ENCODE measurements at places on chromosomes 3 and 15.

GRCh38 chr3:191385101-191385500 lies 54.8 kb upstream of the UTS2B start:
- no peak for DNase-seq

- no peak for DNase-seq
Observed at GRCh38 chr3:9246189-9246588, 3.3 kb downstream of the SRGAP3 start.

DNA sequence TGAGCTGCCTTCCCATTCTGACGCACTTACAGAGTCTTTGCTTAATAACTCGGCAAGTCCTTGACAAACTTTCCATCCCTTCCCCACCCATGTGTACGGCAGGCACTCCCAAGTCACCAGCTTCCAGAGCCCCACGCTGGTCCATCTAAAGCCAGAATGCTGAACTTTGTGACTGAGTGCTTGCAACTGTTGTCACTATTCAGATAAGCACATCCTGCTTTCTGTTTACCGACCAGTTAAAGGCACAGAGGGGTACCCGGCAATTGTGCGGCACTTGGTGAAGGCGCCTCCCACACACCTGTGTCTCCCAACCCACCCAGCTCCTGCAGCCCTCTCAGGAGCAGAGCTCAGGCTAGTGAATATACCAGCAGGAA lies 430.6 kb downstream of the FOXP1 start:
- no peak for DNase-seq

DNA sequence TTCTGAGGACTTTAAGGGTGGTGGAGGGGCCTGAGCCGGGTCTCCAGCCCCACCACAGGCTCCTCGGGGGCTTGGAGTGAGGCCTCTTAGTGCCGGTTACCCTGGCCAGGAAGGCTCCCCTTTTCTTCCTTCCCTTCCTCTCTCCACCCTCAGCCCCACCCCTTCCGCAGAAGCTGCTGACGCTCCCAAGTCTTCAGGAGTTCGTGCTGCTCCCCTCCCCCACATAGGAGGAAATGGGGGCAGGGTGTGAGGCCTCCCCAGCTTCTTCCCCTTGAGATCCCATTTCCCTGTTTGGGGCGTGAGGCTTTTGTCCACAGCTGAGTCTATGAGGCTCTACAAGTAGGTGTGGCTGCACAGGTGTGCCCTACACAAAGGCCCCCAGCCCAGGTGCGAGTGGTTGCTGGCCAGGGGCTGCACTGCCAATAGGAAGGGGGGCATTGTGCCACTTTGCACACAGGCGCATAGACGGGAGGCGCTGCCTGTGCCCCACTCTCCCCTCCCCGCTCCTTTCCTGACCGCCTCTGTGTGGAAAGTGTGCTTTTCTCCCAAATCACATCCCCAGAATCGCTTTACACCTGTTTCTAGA lies 915 bp upstream of the CALML4 start:
- DNase-seq, result no peak

DNA sequence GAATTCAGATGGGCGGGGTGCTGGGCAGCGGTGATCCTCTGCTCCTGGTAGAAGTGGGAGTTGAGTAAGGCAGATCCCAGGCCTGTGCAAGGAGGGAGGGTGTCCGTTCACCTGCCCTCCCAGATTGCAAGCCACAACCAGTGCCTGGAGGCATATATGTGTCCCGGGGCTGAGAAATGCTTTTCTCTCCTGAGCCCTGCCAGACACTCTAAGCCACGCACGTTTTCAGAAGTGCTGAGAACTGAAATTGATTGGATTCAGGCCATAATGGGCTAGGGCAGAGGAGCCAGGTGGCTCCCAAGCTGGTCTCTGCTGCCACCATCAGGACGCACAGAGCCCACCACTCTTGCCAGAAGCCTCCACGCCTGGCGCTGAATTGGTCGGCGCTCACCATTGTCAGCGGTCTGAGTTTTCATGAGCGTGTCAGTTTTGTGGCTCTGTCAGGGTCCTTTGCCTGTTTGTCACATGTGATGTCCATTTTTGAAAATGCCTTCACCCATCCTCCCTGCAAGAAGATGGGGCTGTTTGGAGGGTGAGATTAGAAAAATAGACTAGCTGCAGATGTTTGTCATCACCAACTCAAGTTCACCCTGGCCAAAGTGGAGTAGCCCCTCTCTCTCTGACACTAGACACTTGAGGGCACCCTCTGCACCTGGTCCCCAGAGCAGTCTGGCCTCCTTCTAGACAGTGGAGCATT lies 15.4 kb upstream of the BFSP2 start:
- peak; percentile 44 for DNase-seq

DNA sequence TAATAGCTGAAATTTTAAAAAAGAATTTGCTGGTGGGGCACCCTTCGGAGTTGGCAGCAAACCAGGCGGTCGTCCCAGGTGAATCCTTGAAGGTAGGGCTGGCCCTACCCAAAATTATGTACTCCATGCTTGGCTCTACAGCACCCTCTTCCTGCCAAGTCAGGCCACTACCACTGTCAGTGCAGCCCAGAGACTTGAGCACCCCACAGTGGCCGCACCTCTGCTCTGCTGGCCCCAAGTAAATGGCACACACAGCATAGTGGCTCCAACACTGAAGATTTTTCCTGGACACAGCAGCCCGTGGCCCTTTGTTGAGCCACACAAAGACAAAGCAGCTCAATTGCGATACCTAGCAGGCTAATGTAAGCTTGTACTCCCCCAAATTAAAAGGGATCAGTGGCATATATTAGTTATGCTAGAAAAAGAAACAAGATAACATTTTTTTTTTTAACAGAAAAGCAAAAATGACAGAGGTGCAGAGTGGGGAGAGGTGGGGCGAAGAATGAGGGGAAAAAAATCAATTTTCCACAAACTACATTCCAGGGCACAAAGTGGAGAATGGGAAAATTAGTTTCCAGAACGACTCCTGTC lies 250.5 kb downstream of the UACA start:
- DNase-seq, result peak; percentile 56

DNA sequence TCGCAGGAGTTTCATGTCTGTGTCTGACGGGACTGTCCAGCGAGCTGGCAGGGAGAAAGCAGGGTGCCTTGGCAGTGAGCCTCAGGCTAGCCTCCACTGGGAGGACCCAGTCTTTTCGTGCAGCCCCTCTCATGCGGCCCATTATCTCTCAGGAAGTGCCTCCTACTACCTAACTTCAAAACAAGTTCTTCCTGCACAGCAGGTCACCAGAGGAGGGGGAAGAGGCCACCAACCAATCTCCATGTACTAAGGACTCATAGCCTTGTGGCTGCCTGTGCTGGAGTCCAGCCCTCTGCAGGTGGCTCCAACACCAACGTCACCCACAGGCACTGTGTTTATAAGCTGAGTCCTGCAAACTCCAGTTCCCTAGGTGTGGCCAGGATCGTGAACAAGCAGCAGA lies 4.8 kb downstream of the VIPR1 start:
- DNase-seq, result no peak

- no peak for DNase-seq
Observed at GRCh38 chr15:25052191-25052999, 97.6 kb downstream of the SNRPN start.

- no peak for DNase-seq
Observed at GRCh38 chr3:13018043-13018451, 55.2 kb downstream of the IQSEC1 start.

DNA sequence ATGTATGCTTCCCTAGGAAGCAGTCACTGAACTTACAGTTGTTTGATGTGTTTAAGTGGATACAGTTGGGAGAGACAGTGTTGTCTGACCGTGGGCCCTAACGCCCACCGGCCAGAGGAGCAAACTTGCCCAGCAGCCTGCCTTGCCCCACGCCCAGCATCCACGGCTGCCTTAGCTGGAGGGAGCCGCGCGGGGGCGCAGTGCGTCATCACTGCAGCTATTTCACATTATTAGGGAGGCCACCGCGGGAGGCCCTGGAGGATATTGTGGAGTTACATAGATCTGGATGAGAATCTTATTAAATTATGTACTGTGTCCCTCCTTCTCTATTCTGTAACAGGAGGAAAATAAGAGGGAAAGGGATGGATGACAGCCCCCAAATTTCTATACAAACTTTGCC lies 267.2 kb downstream of the GABRG3 start:
- no peak for DNase-seq

- no peak for DNase-seq
Observed at GRCh38 chr15:92933831-92934230, 33.7 kb downstream of the CHD2 start.

- DNase-seq, result no peak
Observed at GRCh38 chr3:59234884-59235633, 185.2 kb upstream of the CFAP20DC start.

DNA sequence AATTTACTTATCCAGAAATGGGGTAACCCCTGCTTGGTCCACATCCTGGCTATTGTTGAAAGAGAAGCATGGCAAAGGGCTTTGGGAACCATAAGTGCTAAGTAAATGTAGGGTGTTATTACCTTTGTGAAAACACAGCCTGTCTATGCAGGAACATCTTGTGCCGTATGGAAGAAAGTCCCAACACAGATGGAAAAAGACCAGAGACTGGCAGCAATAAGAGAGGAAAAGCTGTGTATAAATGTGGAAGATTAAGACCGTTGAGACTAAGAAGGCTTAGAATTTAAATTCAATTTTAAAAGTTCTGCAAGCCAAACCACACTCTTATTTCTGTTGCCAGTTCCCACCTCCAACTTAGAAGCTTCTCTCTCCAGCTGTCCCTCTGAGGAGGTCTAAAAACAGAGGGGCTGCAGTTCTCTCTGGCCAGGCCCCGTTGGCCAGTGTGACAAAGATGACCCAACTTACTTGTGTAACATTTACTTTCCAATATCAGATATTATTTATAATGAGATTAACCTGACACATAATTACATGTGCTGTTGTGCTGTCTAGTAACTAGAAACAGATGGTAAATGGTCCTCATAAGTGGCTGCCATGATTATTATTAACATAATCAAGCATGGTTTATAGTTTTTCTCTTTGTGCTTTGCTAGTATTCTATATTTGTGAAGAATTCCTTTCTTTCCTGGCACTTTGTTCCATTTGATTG lies 7.0 kb downstream of the MINDY4B start:
- DNase-seq, result no peak

DNA sequence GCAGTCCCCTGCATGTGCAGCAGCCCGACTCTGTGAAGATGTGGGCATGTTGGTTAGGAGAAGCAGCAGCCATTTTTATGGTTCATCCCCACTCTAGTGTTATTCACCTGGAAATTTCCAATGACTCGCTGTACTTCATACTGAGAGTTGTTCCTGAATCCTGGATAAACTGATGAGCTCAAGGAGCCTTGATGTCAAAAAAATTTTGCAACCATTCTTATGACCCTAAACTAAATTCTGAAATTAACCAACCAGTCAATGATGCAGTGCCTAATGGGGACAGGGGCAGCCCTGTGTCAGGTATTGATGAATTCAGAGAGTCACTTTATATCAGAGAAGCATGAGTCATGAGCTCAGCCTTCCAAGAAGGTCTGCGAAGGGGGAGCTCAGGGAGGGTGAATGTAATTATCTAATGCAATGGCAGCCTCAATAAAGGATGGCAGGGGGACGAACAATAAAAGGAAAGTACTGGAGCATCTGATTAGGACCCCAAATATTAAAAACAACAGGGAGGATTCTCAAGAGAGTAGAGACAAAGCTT lies 108.4 kb upstream of the VEPH1 start:
- DNase-seq, result no peak

GRCh38 chr15:33068511-33068990 lies 126.0 kb downstream of the FMN1 start:
- no peak for DNase-seq

- DNase-seq, result no peak
Observed at GRCh38 chr3:8982509-8982908, 19.2 kb upstream of the RAD18 start.

GRCh38 chr3:65746848-65747247 lies 291.9 kb downstream of the MAGI1 start:
- DNase-seq, result no peak

DNA sequence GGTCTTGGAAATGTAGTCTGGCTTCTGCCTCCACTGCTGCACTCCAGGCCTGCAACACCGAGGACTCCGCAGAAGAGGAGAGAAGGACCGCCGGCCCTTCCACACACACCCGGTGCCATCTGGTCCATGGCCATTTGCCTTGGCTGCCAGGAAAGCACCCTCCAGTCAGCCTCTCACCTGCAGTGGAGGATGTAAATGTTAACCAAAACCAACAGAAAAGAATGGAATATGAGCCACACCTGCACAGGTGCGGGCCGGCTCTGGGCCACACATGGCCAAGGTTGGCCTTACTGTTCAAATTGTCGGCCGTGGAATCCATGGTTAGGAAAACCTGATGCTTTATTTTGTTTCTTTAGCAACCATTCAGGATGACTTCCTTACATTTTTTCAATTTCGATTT lies 178.3 kb upstream of the C2CD4B start:
- no peak for DNase-seq

GRCh38 chr15:69546182-69546581 lies 93.6 kb downstream of the RPLP1 start:
- DNase-seq, result no peak

DNA sequence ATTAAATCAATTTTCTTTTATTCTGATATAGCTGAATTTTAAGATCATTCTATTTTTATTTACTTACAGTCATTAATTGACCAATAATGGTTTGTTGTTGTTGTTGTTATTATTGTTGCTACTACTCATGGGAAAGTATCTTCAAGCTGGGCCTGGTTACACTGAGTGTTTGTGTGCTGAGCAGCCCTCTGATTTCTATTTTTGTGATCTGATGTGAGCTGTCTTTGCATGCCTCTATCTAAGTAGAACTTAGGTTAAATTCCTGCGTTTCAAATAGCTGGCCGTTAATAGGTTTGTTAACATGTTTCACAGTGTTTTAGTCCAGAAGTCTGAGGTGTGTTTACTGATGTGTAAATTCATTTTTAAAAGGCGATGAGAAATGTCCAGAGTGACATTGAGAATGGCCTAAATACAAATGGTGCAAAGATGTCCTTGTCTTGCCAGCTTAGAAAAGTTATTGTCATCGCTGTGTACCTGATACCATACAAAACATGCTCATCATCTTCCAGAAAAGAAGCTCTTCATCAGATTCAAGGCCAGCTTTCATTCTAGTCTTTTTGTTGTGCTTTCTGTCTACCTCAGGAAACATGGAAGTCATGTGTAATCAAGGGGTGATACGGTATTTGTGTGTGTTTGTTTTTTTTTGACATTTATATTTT lies 15.8 kb downstream of the ARIH2 start:
- no peak for DNase-seq

DNA sequence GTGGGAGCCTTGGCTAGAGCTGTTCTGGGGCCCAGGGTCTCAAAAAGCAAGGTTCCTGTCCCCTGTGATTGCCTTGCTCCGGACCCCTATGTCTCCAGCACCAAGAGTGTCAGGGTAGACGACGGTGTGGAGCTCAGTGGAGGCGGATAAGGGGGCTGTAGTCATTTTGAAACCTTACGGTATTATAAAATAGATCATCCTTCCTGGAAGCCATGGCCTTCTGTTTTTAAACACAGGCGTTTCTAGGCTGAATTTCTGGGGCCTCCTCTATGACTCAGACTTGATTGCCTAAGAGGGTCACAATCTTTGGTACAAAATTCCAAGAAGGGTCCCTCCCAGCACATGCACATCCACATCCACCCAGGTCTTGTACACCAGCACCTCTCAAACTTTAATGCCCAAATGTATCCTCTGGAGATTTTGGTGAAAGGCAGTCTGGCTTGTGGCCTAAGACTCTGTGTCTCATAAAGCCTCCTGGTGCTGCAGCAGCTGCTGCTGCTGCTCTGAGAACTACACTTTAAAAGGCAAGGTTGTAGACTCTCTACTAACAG lies 70.5 kb upstream of the XCR1 start:
- DNase-seq, result peak; percentile 44

Measured in B cell (primary cell).